Common myeloid progenitor, CD34-positive (primary cell): ENCODE measurements at places on chromosomes 6 and 20.

DNA sequence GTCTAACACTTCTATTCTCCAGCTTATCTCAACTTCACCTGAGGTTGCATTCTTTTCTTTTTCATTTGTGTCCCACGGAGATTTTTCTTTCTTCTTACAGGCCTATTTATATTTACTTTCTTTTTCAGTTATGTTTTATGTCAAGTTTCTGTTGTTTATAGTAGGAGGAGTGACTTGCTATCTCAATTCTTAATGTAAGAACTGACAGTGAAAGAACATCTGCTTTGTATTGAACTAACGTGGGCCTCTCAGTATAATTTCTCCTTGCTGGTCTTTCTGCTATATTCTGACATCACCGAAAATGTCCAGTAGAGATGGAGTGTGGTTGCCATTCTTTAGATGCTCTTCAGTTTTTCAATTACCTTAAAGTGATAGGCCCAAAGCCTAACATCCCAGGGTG is 521.7 kb downstream of the EPM2A start:
- no peak for DNase-seq

DNA sequence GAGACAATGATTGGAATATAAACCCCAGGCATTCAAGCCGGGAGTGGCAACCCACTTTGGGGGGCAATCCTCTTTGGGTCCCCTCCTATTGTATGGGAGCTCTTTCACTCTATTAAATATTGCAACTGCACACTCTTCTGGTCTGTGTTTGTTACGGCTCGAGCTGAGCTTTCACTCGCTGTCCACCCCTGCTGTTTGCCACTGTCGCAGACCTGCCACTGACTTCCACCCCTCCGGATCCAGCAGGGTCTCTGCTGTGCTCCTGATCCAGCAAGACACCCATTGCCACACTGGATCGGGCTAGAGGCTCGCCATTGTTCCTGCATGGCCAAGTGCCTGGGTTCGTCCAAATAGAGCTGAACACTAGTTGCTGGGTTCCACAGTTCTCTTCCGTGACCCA is 222.8 kb upstream of the MANEA start:
- DNase-seq, result no peak

DNA sequence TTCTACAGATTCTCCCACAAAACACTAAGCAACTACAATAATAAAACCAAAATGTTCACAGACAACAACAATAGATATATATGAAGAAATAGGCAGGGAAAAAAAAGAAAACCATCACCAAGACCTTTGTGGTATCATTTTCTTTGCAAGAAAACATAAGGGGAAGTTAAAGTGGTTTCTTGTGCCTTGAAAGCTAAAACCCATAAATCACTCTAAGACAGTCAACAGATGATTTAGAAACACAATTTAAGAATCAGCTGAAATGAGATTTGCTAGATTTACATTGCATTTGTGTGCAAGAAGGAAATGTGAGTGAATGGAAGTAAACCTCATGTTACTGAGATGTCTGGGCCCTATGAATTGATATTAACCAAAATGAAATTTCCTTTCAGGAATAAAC is 1265.4 kb upstream of the GJE1 start:
- peak; percentile 76 for DNase-seq

GRCh38 chr6:18147616-18148015 is 7.3 kb downstream of the TPMT start:
- no peak for DNase-seq

DNA sequence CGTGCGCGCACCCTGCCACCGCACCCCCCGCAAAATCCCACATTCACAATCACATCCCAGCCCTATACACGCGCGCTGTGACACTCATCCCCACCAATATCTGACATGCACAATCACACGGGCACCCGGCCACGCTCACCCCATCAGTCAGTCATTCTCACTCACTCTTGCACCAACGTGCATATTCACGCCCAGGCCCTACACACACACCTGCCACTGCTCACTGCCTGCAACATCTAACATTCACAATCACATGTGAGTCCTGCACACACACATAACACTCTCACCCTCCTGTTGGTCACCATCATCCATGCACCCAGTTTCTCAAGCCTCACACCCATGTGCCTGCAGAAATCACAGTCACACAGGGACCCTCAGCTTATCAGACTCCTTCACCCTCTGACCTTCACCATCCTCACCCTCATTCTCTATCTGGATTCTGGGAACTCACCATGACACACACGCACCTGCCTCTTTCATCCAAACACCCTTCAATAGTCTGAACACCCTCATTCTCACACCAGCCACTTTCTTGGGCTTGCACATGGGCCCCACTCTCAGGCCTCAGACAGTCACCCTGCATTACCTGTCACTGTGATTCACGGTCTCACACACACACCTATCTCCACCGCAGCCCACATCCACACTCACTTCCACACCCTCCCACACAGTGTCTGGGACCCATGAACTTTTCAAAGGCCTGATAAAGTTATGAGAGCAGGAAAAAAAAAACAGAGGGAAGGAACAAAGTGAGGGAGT is 748 bp upstream of the ATP9A start:
- peak; percentile 64 for DNase-seq

DNA sequence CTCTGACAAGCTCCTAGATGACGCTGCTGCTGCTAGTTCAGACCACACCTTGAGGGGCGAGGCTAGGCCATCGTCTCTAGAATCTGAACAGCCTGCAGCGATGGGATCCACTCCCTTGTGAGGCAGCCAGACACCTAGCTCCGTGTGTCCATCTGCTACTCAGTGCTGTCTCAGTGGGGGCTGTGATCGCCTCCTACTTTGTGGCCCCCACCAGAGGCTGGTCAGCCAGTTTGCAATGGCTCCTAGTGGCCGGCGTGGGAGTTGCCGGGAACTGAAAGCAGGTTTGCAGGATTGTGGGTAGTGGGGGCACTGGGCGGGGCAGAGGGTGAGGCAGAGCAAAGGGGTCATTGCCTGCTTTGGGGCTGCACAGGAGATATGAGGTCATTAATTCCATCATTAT is 2.8 kb downstream of the CCN5 start:
- no peak for DNase-seq
